ENCODE measurements at places on chromosomes 1 and 21.

- DNase-seq = no peak
These were observed 17.8 kb upstream of the JAK1 start for GRCh38 chr1:64984106-64984505.

- no peak for DNase-seq
These were observed 46.7 kb upstream of the FOXO6 start for GRCh38 chr1:41314376-41315145.

GRCh38 chr1:5617179-5617520 is 375.1 kb downstream of the NPHP4 start:
- no peak for DNase-seq

GRCh38 chr1:240312872-240313271 is 221.2 kb downstream of the FMN2 start:
- no peak for DNase-seq

- peak; percentile 58 for DNase-seq
These were observed 22.0 kb downstream of the THAP3 start for GRCh38 chr1:6646499-6647148.

GRCh38 chr1:84606977-84607376 is 32.7 kb upstream of the CTBS start:
- DNase-seq = no peak

DNA sequence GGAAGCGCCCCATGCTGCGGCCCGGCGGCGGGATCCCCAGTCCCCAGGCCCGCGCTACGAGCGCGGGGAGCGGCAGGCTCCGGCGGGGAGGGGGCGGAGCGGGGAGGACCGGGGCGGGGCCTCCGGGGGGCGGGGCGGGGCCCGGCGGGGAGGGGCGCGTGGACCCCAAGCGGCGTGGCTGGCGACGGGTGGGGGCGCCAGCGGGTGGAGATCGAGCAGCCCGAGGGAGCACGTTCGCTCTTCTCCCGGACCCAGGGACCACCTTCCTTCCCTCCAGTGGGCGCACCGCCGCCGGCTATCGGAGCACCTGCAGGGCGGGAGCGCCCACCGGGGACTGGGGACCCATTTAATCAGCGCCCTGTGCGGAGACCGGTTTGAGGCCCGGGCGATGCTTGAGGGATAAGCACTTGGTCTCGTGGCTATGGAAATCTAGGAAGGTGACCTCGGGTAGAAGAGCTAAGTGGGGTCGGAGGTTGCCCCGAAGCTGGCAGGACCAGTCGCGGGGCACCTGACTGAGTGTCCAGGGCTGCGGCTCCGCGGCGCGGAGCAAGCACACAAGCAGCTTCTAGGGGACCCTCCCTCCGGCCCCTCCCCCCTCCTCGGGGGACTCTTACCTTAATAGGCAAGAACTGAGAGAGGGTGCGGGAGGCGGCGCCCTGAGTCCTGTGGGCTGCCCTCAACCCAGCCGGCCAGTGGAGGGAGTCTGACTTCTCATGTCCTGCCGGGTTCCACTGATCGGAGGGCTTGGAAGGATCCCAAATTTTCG is at the start of gene TSPAN2:
Gene TSPAN2 (minus strand): TSS at position 84 of the 766 bp plus-strand sequence. CDS start 71 bp downstream, at position 13.
- DNase-seq = peak; percentile 54

DNA sequence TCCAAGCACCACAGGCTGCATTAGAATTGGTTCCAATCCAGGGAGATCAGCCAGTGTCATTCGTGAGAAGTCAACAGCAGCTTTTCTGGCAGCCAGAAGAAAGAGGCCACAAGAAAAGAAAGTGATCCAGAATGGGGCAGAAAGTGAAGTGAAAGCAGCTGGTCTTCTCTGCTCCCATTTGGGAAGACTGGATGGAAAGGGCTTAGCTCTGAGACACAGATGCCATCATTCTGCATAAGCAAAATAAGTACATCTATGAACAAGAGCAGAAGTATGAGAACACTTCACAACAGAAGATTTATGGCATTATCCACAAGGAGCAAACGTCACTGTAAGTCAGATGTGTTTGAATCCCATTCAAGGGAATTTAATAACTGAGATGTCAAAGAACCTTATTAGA is 326.5 kb upstream of the ESRRG start:
- no peak for DNase-seq

DNA sequence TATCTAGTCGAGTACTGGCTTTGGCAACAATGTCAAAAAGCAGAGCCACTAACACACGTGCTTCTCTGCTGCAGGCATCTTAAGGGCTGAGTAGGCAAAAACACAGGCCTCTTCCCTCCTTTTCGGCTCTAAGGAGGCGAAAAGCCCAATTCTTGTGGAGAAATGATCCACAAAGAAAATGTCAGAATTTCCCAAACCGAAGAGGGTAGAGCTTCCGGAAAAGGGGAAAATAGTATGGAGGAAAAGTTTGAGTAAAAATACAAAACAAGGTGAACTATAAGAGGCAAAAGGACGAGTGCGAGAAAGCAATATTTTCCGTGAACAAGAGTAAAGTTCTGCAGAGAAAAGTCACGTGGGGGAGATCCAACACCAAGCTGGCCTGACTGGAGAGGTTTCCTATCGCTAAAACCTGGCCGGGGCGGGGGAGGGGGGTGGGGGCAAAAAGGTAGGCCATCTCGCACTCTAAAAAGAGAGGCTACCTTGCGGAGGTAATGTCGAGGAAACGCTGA is 551 bp downstream of the ZRANB2 start:
- DNase-seq = peak; percentile 5

GRCh38 chr1:173347282-173347818 is 129.8 kb upstream of the PRDX6 start:
- DNase-seq = no peak

- no peak for DNase-seq
These were observed 96.4 kb downstream of the MIS18A start for GRCh38 chr21:32182449-32182848.

DNA sequence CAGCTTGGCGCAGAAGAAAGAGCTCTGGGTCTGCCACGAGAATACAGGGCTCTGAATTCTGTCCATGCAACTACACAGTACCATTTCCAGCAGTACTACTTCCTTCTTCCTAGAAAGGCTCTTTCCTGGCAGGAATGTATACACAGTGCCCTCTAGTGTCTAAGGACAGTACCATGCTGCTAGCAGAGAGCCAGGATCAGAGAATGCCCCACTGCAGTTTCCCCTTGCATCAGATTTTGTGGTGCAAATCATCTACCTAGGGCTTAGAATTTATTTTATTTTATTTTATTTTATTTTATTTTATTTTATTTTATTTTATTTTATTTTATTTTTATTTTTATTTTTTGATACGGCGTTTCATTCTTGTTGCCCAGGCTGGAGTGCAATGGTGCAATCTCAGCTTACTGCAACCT is 50.8 kb downstream of the PAX7 start:
- DNase-seq = peak; percentile 14

DNA sequence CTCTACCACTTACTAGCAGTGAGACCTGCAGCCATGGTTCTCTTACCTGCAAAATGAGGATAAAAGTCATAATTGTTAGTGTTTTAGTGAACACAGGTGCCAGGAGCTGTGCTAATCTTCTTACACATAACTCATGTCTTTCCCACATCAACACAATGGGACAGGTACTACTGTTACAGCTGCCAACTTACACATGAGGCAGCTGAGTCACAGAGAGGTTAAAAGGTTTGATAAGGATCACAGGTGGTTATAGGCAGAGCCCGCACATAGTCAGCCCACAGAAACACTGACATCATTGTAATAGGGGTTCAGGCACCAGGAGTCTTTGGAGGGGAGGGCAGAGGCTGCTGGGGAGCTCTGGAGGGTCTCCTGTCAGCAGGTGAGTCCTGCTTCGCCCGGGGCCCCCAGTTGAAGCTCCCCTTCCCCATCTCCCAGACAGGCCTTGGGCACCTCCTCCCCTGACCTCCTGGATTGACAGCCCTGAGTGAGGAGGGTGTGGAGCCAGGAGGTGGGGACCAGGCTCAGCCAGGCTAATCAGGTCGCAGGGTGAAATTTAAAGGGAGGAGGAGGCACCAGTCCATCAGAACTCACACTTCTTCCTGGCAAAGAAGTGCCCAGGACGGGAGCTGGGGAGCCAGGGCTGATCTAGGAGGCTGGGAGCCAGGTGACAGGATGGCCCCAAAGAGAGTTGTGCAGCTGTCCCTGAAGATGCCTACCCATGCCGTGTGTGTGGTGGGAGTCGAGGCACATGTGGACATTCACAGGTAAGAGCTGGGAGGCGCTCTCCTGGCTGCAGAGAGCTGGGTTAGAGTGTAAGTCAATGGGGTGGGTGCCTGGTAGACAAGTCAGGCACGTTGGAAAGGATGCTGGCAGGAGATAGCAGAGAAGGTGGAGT is at the start of gene PADI1:
Gene PADI1 (plus strand): TSS at position 583 of the 895 bp plus-strand sequence. CDS start 90 bp downstream, at position 673.
- DNase-seq = no peak

- no peak for DNase-seq
These were observed 32.4 kb downstream of the TBCE start for GRCh38 chr1:235399661-235400060.

- no peak for DNase-seq
These were observed 70.5 kb upstream of the CNIH3 start for GRCh38 chr1:224545571-224545970.

DNA sequence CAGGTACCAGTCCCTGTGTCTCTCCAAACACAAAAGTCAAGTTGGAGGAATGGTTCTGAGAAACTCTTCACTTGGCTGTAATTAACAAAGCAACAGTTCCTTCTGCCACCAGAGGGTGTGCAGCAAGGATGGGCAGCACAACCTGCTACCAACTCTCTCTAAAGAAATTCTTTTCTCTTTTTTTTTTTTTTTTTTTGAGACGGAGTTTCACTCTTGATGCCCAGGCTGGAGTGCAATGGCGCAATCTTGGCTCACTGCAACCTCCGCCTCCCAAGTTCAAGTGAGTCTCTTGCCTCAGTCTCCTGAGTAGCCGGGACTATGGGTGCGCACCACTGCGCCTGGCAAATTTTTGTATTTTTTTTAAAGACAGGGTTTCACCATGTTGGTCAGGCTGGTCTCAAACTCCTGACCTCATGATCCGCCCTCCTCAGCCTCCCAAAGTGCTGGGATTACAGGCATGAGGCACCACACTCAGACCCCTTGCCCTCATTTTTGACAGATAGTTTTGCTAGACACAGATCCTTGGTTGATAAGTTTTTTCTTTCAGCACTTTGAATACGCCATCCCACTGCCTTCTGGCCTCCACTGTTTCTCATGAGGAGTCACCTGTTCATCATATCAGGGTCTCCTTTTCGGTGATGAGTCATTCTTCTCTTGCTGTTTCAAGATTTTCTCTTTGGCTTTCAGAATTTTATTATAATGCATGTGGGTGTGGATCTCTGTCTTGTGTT is 12.1 kb upstream of the DEGS1 start:
- peak; percentile 28 for DNase-seq

GRCh38 chr1:154895798-154896197 is 25.7 kb upstream of the KCNN3 start:
- no peak for DNase-seq

DNA sequence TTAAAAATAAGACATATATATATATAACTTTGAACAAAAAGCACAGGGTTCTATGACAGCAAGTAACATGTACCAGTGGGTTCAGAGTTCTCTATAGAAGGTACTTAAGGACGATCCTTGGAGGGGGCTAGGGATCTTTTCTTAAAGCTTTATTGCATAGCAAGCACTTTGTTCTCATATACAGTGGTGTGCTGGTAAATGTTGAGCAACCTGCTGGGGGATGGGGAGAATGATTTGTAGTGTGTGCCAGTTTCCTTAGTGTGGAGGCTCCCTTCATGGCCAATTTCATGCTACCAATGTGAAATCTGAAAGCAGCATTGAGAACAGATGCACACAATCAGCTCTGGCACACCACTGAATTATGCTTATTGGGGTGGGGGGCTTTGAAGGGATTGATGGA is 69.5 kb upstream of the NFASC start:
- DNase-seq = no peak

- peak; percentile 40 for DNase-seq
These were observed 64.4 kb upstream of the RPL11 start for GRCh38 chr1:23627069-23627735.

DNA sequence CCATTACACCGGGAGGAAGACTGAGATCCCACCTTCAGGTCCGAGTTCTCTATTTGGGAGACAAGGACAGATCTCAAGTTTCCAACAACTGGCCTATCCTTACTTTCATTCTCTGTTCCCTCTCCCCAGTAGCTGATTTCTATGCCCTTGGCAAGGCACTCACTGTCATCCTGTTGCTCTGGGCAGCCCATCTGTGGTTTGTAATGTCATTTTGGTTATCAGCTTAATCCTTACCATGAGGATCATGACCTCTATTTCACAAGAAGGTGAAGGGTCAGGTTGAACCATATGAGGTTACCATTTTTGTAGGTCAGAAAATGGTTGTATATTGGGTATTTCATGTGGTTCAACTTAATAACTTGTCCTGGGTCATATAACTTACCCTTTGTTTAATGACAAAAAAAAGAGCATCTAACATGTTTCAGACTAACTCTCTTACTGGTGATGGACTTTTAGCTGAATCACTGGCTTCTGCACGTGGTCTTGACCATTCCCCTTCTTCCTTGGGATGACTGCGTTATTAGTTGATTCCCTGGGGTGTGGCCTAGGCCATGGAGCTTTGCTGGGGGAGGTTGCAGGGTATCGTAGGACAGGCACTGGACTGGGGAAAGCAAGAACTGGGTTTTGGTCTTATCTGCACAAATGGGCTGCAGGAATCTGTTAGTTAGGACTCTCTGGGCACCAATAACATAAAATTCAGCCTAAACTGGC is 120.2 kb downstream of the ACTL8 start:
- no peak for DNase-seq

- DNase-seq = no peak
These were observed 1.4 kb downstream of the LYPLA2 start for GRCh38 chr1:23792151-23792945.

DNA sequence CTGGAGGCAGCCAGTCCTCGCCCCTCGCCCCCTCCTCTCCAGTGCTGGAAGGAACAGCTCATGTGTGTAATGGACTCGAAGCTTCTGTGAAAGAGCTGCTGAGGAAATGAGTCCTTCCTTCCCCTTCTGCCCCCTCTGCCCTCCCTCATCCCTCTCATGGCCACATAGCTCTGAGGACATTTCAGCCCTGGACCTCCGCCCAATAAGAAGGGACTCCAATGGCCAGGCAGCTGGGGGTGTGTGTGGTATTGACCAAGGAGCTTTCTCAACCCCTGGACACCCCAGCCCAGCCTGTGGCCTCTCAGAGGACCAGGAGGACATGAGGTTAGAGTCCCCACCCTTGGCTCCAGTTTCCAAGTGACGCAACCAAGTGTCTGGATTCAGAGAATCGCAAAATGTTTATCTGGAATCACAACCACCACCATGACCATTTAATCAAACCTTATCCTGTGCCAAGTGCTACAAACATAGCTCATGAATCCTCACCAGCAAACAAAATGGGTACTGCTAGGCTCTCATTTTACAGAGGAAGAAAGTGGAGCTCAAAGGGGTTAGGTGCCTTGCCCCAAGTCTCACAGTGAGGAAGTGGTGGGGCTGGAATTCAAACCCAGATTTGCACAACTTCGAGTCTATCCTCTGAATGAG is 47.8 kb upstream of the ECE1 start:
- no peak for DNase-seq

DNA sequence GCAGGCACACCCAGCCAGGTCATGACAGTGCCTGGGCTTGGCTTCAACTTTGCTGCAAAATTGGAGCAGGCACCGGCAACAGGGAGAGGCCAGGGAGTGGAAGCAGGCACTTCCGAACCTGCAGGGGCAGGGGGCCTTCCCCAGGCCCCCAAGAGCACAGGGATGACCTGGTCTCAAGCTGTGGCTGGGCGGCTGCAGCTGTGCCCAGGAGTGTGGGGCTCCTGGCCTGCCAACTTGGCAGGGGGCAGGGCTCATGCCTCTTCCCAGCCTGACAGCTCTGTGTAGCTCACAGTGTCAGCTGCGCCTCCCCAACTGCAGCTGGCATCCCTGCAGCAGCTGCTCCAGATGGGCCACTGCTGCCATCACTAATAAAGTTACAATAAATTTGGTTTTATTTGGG is 51.5 kb upstream of the SCYL3 start:
- no peak for DNase-seq

Measured in CD4-positive, alpha-beta T cell treated with Interleukin-4 for 4 hours (primary cell).